ENCODE measurements at places on chromosomes 13 and 19.

- ATAC-seq = no peak
Observed at GRCh38 chr19:58434217-58434616, 5.7 kb downstream of the ZNF132 start.

DNA sequence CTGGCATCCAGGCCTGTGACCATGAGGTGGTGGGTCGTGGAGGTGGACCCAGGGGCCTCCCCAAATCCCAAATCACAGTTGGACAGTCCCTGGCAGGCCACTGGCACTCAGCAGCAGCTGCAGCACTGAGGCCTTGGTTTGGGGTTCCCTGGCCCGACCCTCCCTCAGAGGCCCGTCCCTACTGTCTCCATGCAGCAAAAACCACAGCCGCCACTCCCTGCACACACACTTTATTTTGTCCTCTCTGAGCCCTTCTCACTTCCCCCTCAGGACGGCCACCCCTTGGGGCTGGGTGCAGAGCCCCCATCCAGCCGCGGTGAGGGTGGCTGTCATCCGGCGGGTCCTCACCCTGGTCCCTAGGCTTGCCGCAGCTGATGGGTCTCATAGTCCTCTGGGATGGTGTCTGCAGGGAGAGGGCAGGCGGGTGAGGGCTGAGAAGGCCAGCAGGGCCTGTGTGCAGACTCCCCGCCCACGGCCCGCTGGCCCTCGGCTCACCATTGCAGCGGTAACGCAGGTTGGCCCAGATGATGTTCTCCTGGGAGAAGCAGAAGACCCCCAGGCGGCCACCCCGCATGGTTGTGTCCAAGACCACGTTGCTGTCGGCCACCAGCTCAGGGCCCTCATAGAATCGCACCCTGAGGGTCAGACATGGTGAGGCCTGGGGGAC is 8.4 kb downstream of the COMP start:
- no peak for ATAC-seq

GRCh38 chr19:55229789-55230182 is 1.2 kb upstream of the TMEM86B start:
- no peak for ATAC-seq

DNA sequence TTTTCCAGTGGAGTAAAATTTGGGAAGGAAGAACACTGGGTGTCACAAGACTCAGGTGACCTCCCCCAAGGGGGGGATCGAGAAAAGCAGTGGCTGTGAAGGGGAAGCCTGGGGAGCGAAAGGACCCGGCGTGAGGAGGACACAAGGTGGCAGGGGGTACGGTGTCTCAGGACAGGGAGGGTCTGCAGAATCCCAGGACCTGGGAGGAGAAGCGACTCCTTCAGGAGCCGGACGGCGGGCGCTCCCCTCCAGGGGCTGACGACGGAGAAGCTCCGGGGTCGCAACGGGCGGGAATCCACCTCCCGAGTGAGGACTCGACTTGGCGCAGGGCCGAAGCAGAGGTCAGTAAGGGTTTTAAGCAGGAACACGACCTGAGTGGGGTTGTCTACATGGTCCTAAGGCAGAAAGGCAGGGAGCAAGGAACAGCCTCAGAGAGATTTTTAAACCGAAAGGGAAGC is 529 bp downstream of the ZNF836 start:
- peak; percentile 20 for ATAC-seq

DNA sequence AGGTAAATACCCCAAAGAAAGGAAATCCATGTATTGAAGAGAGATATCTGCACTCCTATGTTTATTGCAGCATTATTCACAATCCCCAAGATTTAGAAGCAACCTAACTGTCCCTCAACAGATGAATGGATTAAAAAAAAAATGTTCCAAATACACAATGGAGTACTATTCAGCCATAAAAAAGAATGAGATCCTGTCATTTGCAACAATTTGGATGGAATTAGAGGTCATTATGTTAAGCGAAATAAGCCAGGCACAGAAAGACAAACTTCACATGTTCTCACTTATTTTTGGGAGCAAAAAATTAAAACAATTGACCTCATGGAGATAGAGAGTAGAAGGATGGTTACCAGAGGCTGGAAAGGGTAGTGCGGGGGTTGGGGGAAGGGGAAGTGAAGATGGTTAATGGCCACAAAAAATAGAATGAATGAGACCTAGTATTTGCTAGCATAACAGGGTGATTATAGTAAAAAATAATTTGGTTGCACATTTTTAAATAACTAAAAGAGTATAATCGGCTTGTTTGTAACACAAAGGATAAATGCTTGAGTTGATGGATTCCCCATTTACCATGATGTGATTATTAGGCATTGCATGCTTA is 9.7 kb upstream of the ZNF709 start:
- no peak for ATAC-seq

DNA sequence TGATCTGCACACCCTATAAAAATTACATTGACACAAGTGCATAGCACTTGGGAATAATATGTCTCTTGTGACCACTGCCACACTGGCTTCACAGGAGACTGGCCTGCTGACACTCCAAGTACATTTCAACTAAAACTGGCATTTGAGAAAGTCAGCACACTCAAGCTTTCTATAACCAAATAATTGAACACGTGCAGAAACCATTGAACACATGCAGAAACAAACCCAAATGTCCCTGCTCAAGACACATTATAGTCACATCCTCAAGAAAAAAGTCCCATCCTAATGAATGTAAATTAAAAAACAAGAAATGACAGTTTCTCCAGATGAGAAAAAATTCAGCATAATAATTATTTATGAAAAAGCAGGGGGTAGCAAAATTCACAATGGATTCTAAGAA is 1859.1 kb upstream of the PCDH20 start:
- no peak for ATAC-seq

GRCh38 chr13:44096901-44097300 is 217.2 kb downstream of the LACC1 start:
- ATAC-seq = no peak

DNA sequence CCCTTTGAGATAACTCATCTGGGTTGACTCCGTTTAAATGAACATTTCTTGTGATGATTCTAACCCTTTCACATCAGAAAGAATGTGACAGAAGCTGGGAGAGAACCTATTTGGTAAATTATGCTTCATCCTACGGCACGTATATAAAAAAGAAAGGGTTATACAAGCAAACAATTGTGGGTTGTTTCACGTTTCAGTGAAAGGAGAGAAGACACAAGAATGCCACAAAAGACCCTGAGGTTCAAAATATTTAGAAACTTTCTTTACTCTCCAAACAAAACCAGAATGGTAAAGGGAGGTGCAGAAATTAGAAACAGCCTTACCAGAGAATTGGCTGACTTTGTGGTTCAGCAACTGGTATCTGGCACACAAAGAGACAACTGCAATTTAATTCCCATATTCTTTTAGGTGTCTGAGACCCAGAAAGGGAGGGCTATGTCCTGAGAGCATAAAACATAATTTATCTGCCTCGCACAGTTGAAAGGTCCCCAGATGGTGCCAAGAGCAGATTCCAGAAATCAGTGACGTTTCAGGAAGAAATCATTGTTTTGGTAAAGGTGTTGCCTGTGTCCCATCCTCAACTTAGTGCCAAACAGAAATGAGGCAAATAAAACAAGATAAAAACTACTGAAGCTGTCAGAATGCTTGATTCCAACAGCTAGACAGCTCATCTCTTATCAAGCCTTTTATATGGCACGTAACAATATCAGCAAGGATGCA is 361.4 kb downstream of the EFNB2 start:
- no peak for ATAC-seq

GRCh38 chr13:67048084-67048820 is 181.9 kb downstream of the PCDH9 start:
- no peak for ATAC-seq

GRCh38 chr13:102138635-102139190 is 263.1 kb downstream of the FGF14 start:
- no peak for ATAC-seq

- no peak for ATAC-seq
Observed at GRCh38 chr13:102903659-102904407, 58.0 kb downstream of the ERCC5 start.

- ATAC-seq = peak; percentile 34
Observed at GRCh38 chr13:75362026-75362425, 119.9 kb downstream of the TBC1D4 start.

DNA sequence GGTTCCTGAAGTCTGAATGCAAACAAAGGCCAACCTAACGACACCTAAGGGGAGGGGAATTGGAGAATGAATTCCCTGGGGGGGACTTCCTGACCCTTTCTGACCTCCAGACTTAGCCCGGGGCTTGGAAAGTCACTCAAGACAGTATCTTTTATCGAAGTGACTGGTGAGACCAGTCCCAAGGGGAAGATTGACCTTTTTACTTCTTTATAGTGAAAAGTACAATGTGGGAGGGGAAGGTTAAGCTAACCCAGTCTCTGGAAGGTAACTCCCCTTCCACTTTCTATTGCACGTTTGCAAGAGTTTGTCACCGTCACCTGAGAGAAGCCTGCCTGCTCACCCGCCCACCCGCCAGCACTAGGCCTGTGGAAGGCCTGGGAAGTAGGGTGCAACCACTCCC is 111.9 kb downstream of the EFNB2 start:
- ATAC-seq = no peak

GRCh38 chr19:3520166-3521103 is 14.3 kb downstream of the FZR1 start:
- no peak for ATAC-seq

GRCh38 chr19:53866865-53867224 is 838 bp upstream of the MYADM start:
- no peak for ATAC-seq

- peak; percentile 28 for ATAC-seq
Observed at GRCh38 chr13:46468570-46469463, 81.8 kb upstream of the RUBCNL start.

GRCh38 chr19:38815059-38816001 is 2.6 kb upstream of the LGALS4 start:
- ATAC-seq = no peak

DNA sequence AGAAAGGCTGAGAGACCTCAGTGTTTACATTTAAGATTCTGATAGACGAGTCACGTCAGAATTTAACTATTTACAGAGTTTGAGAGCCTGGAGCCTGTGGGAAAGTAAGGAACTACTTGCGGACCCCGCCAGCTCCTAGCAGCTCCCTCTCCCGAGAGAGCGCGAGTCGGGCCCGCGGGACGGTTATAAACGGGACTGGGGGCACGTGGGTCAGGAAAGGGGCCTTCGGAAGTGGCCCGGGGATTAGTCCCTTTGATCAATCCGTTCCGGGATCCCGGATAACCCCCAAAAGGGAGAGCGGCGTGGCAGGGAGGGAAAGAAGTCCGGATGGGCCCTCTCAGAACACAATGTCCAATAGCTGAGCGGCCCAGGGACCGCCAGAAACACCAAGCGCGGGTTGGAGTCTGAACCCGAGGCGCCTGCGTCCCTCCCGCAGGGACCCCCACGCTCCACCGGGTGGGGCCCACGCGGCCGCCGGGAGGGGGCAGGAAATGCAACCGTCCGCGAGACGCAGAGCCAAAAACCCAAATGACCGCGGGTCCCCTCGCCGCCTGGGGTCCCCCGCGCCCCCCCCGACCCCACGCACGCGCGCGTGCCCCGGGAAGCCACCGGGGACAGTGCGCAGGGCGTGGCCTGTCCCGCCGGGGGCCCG is 3.6 kb downstream of the ZIC5 start:
- no peak for ATAC-seq

DNA sequence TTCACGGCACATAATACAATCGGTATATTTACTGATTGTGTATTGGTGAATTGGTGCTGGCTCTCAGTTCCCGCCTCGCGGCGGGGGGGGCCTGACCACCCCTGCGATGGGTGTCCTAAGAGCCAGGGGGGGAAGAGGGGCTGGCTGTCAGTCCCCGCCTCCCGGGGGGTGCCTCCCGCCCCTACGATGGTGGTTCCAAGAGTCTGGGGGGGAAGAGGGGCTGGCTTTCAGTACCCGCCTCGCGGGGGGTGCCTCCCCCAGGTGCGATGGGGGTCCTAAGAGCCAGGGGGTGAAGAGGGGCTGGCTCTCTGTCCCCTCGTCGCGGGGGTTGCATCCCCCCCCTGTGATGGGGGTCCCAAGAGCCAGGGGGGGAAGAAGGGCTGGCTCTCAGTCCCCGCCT is 2321.8 kb upstream of the PCDH20 start:
- ATAC-seq = no peak

DNA sequence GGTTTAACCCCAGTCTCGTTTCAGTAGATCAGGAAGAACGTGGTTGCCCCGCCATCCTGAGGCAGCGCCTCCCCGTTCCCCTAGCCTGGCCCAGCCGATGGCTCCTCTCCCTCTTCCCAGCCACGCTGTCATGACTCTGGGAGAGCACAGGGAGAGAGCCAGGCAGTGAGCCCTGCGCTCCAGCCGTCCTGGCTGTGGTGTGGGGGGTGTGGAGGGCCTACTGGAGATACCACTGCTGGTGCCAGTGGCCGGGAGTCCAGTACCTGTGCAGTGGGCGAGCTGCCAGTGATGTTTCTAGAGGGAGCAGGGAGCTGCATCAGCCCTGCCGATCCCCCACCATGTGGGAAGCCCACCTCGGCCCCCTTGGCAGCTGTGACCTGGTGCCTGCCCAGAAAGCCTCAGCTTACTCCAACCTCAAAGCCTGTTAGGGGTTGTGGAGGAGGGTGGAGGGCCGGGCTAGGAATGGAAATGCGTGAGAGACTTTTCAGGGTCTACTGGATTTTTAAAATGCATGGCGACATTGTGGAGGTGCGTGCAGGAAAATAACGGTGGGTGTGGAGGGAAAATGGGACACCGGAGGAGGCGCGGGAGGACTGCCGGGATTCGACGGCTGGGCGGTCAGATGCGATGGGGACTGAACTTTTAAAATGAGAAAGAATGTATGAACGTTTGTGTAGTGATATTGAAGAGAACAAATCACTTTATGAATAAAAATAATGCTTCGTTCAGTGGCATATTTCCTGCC is 4.9 kb downstream of the TEX29 start:
- ATAC-seq = no peak

DNA sequence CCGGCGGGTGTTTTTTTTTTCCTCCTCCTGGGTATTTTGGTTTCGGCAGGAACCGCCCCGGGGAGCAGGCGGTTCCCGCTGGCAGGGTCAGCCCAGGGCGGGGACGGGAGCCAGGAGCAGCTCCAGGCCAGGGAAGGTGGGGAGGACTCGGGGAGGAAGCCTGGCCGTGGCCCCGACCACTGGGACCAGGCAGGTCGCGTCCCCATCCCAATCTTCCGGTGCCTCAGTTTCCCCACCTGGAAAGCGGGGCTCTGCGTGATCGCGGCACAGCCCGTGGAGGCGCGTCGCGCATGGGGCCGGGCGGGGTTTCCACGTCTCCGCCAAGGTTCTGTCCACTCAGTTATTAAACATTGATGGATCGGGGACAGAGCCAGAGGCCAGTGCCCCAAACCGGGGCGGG is 34.8 kb downstream of the IL12RB1 start:
- ATAC-seq = peak; percentile 58

DNA sequence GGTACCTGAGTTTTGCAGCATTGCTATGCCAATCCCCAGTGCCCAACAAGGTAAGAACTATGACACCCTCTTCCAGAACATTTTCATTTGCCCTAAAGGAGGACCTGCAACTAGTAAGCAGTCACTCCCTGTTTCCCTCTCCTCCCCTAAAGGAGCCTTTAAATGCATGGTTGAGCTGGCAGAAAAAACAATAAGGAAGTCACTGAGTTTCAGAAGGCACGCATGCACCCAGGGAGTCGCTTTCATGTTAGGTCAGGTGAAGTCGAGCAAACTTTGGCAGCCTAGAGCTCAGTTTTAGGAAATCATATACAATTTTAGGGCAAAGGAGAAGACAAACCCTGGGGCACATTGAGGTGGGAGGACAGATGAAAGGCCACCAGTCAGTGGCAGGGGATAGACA is 11.8 kb downstream of the NLRP11 start:
- no peak for ATAC-seq

- ATAC-seq = no peak
Observed at GRCh38 chr13:62846302-62846701, 1430.7 kb upstream of the PCDH20 start.

All from gastroesophageal sphincter (tissue), 4 donors.